ENCODE measurements at places on chromosomes 12 and 14. TPM values are rescaled to one million over a fixed set of nuclear protein-coding genes. Genes with fewer than 3 reads are reported as not detected.
A peak's percentile ranks its signal among the peaks of the same experiment; 100 is the strongest.

GRCh38 chr12:3723916-3724805 is 28.7 kb downstream of the CRACR2A start:
- no peak for DNase-seq
- peaks cover 6% of the 10 kb centered on the region for H3K36me3 ChIP-seq
- no peak overlapping the region for H3K4me3 ChIP-seq
- H3K27me3 ChIP-seq = no peaks in the 10 kb centered on the region
- H3K4me1 ChIP-seq = peaks cover 25% of the 10 kb centered on the region

DNA sequence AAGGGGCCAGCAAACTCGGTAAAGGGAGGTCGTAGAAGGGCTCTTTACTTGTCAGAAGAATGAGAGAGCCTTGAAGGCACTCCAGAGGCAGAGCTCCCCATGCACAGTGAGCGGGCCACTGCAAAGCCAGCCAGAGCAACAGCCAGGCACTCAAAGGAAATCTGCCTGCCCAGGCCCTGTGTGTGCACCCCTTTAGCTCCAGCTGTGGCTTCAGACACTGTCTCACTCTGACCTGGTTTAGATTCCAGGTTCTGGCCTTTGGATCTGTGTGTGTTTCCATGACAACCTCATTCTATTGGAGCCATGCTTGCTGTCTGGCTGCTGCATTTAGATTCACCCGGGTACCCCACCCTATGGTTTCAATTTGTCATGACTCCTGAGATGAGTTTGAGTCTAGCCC is 170.3 kb downstream of the CAPZA3 start:
- H3K4me1 ChIP-seq = peaks cover 5% of the 10 kb centered on the region
- H3K27ac ChIP-seq = no peak overlapping the region
- no peaks in the 10 kb centered on the region for H3K36me3 ChIP-seq
- H3K4me3 ChIP-seq = no peak overlapping the region
- no peak for DNase-seq
- no peaks in the 10 kb centered on the region for H3K27me3 ChIP-seq

GRCh38 chr12:75738486-75738885 is 227.1 kb upstream of the KRR1 start:
- H3K27ac ChIP-seq = no peak overlapping the region
- no peak overlapping the region for H3K4me3 ChIP-seq
- DNase-seq = no peak
- H3K4me1 ChIP-seq = peaks cover 5% of the 10 kb centered on the region
- H3K27me3 ChIP-seq = no peaks in the 10 kb centered on the region
- peaks cover 3% of the 10 kb centered on the region for H3K36me3 ChIP-seq

DNA sequence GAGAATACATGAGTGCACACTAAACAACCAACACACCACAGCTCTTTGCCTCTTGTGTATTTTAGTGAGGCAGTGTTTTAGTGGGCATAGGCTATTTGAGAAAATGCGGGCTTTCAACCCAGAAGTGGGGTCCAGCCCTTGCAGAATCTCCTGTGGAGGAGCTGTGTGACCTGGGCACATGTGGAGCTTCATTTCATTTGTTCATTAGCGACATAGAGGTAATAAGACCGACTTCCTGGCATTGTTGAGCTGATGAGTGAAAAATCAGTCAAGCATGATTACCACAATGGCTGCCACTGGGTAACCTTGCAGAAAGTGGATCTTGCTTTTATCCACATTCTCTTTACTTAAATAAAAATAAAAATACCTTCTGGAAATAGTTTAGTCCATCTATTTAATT is 923.5 kb downstream of the BCL11B start:
- H3K4me1 ChIP-seq = no peaks in the 10 kb centered on the region
- H3K27ac ChIP-seq = no peak overlapping the region

- peaks cover 5% of the 10 kb centered on the region for H3K27me3 ChIP-seq
- peak overlapping the region; percentile 30 for H3K4me3 ChIP-seq
- H3K4me1 ChIP-seq = peaks cover 50% of the 10 kb centered on the region
- no peak overlapping the region for H3K27ac ChIP-seq
Measured at GRCh38 chr12:109737126-109737525, 23.5 kb downstream of the FAM222A start.

IGF1 gene
- total RNA-seq = not detected

Measured in glutamatergic neuron (in vitro differentiated cells).